Mucosa of gallbladder (tissue), 1 donor: ENCODE measurements at places on chromosomes 1 and 21.

GRCh38 chr1:46483589-46483988 is 6.0 kb upstream of the DMBX1 start:
- DNase-seq = no peak

DNA sequence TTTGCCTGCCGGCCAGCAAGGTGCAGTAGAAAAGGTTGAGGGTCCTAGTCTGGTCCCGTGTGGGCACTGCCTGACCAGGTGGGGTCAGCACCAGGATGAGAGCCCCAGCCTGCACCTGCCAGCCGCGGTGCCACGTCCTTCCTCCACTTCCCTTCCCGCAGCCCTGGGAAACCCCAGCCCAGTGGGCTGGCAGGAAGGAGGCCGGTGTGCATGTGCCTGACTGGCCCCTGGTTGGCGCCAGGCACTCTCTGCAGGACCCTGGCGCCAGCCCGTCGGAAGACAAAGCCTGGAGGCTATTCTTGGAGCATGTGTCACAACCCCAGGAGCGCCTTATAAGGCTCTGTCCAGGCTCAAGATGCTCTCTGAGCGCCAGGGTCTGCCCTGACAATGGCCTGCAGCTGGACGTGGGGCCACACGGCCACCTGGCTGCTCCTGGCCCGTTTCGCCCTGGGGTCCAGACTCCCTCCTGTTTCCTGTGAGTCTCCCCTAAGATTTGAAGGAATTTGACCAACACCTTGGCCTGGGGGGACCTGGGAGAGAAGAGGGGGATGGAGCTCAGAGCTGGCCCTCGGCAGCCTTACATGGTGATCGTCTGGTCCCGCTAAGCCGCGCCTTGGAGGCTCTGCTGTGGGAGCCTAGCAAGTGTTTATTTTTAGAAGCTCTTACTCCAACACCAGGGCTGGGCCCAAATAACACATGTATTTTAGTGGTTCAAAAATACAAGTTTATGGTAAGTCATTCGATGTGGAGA is 31.9 kb upstream of the POFUT2 start:
- DNase-seq = no peak

- no peak for DNase-seq
These were observed 52.5 kb downstream of the CDC14A start for GRCh38 chr1:100404821-100405220.

DNA sequence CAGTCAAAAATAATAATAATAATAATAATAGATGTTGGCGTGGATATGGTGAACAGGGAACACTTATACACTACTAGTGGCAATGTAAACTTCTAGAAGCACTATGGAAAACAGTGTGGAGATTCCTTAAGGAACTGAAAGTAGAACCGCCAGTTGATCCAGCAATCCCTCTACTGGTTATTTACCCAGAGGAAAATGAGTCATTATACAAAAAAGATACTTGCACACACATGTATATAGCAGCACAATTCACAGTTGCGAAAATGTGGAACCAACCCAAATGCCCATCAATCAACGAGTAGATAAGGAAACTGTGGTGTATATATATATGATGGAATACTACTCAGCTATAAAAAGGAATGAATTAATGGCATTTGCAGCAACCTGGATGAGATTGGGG is 176.0 kb downstream of the PLPP3 start:
- no peak for DNase-seq

GRCh38 chr1:227786673-227787512 is 28.6 kb upstream of the PRSS38 start:
- peak; percentile 13 for DNase-seq

GRCh38 chr1:15345705-15346345 is 63.9 kb upstream of the EFHD2 start:
- DNase-seq = peak; percentile 64

DNA sequence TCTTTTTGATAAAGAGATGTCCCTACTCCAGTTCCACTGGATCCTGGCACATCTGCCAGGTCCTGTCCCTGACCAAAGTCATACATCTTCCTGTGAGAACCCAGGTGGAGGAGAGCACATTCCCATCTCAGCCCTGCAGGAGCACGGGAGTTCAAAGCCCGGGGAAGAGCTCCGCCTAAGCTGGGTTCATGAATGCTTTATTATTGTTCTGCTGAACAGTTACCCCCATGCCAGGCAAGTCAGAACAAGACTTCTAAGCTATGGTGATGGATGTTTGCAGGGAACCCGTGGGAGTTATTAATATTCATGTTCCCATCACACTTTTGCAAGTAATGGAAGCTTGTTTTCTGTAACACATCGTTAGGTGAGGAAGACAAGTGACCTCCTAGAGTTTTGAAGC is 62.9 kb downstream of the SEC16B start:
- no peak for DNase-seq
